ENCODE measurements at places on chromosomes 4 and X.

- no peak for DNase-seq
Observed at GRCh38 chr4:177099211-177099610, 210.5 kb upstream of the NEIL3 start.

DNA sequence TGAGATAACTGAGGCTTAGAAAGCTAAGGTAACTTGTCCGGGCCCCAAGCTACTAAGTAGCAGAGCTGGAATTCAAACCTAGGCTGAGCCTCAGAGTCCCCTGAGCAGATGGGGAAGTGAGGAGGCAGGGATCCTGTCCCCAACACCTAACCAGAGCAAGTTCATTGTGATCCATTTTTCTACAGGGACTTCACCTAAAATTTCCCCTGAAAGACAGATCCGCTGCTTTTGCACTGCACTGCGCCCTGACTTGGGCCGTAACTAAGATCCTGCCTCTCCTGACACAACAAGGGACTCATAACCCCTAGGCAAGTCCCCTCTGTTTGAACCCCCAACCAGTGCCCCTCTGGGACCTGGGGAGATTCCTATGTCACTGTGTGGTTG, 25.6 kb upstream of the MTM1 start:
- DNase-seq, result no peak

GRCh38 chrX:46737041-46737440, 21.9 kb downstream of the SLC9A7 start:
- no peak for DNase-seq

DNA sequence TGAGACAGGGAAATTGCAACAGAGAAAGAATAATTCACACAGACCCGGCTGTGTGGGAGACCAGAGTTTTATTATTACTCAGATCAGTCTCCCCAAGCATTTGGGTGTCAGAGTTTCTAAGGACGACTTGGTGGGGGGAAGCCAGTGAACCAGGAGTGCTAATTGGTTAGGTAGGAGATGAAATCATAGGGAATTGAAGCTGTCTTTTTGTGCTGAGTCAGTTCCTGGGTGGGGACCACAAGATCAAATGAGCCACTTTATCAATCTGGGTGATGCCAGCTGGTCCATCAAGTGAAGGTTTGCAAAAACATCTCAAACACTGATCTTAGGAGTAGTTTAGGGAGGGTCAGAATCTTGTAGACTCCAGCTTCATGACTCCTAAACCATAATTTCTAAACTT, 560.7 kb downstream of the ADGRL3 start:
- DNase-seq, result no peak

GRCh38 chrX:70527053-70527452, 82.4 kb downstream of the DLG3 start:
- DNase-seq, result no peak

- no peak for DNase-seq
Observed at GRCh38 chrX:111114806-111115205, 18.8 kb downstream of the PAK3 start.

DNA sequence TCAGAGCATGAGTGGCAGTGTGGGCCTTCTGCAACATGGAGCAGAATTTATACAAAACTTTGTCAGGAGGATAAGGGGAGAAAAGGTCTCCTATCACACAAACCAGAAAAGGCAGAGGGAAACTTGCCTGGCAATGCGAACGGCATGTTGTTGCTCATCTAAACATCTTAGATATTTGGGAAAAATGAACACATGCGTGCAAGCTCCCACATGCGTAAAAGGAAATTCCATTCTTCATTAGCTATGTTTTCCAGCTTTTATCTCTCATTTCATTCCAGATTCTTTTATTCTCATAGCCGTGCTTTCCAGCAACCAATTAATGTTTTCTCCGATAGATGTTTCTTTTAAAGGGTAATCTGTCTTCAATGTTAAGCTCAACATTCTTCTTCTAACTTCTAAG, 31.3 kb upstream of the GBA3 start:
- DNase-seq, result no peak

- DNase-seq, result no peak
Observed at GRCh38 chr4:130424211-130424610, 1328.3 kb downstream of the C4orf33 start.

DNA sequence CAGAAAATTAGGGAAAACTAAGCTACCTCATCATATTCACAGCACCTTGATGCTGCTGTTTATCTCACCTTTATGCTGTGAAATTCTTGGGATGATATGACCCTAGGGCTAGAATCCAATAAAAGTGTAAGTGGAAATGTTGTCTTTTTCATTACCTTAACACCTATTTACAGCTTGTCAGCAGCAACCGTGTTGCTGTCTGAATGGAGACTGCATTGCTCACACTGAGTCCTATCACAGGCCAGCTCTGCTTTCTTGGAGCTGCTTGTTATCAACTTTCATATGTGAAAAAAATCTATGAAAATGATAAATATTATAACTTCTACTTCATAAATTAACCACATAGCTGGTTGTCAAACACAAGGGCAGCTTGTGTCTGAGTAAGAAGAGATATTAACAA, 789.5 kb downstream of the TECRL start:
- no peak for DNase-seq

- no peak for DNase-seq
Observed at GRCh38 chr4:13368217-13368616, 115.9 kb downstream of the RAB28 start.

- no peak for DNase-seq
Observed at GRCh38 chr4:52296341-52296740, 245.2 kb downstream of the SPATA18 start.

- DNase-seq, result no peak
Observed at GRCh38 chr4:79576429-79576753, 168.4 kb upstream of the GK2 start.

GRCh38 chr4:54509057-54509456, 148.7 kb upstream of the KIT start:
- DNase-seq, result no peak

GRCh38 chrX:139475432-139475831, 55.1 kb upstream of the F9 start:
- no peak for DNase-seq

DNA sequence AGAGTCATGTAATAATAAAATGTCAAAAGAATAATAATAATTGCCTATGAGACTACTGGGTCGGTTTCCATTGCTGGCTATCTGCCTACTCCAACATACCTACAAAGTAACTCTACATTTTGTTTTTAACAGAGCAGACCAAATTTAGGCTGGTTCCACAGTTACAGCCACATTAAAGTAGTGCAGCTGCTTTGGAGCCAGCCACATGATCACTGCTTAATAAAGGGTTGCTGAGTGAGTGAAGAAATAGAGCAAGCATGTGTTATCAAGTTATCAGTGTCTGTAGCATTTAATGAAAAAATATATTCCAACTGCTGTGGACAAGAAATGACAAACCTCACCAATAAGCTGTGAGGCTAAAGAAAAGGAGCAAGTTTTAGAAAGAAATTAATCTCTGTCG, 782.3 kb downstream of the PCDH18 start:
- DNase-seq, result no peak

DNA sequence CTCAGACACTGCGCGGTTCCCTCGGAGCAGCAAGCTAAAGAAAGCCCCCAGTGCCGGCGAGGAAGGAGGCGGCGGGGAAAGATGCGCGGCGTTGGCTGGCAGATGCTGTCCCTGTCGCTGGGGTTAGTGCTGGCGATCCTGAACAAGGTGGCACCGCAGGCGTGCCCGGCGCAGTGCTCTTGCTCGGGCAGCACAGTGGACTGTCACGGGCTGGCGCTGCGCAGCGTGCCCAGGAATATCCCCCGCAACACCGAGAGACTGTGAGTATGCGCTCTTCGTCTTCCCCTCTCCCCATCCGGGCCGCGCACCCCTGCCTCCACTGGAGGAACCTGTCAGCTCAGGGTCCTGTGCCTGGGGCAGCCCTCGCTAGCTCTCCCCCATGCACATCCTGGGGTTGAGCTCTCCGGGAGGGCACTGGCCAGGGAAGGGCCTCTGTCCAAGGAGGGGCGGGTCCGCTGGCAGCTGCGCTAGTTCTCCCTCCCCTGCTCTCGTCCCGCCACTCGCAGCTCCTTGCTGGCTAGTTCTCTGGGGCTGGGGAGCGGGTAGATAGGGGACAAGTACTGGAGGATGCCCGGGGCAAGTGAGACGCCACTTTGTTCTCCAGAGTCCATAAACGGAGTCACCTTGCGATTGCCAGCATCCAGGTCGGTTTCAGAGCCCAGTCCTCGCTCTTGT, 2.2 kb downstream of the SLIT2 start:
- no peak for DNase-seq

GRCh38 chr4:127793528-127793927, 11.4 kb downstream of the HSPA4L start:
- DNase-seq, result no peak

DNA sequence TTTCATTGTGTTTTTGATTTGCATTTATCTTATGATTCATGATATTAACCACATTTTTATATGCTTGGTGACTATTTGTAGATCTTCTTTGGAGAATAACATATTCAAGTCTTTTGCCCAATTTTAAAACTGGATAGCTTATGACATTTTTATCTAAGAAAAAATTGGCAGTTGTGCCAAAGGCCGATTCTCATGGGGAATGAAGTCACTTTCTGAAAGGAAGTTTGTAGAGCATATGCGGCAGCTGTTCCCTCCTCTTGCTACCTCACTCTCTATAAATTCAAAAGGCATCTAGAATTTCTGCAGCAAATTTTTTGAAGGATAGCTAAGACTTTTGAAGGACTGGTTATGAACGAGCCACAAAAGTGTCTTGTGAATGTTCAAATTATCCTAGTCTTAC, 2353.5 kb downstream of the ARAP2 start:
- no peak for DNase-seq

- DNase-seq, result no peak
Observed at GRCh38 chr4:10085828-10086505, 30.6 kb downstream of the WDR1 start.

- DNase-seq, result no peak
Observed at GRCh38 chrX:66163447-66163846, 600 bp upstream of the HEPH start.

GRCh38 chr4:6945052-6945409, 35.4 kb downstream of the TBC1D14 start:
- DNase-seq, result no peak

GRCh38 chrX:101206471-101206870, 13.1 kb upstream of the DRP2 start:
- DNase-seq, result peak; percentile 19

GRCh38 chr4:114281164-114281960, 301.9 kb upstream of the ARSJ start:
- no peak for DNase-seq
